ENCODE measurements at places on chromosomes 1 and 21.

DNA sequence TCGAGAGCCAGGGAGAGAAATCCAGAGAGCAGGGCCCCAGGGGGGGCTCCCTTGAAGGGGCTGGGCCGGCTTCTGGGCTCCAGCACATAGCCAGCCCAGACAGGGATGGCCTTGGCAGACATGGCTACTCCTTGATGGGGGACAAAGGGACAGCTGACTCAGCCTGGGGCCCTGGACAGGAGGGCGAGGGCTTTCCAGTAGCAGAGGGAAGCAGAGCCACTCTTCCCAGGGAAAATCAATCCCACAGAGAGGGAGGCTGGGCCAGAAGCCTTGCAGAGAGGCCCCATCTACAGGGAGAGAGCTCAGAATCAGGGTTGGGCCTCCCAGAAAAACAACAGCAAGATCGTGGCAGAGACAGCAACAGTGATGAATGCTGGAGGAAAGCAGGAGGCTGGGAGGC lies 15.6 kb downstream of the IGFN1 start:
- no peak for DNase-seq

DNA sequence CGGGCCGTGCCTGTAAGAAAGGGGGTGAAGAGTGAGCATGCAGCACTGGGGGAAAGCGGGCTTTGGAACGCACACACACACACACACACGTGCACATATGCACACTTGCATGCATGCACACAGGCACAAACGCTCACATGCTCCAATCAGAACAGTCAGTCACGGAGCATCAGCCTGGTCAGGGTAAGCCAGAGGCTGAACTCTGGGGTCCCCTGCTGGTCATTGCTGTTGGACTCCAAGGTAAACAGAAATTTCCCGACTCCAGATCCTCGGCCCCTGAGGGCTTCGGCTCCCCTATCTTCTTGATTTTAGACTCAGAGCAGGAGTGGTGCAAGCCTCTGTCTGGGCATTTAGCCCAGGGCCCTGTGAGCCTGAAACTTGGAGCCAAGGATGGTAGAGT lies 54.2 kb downstream of the SYT2 start:
- peak; percentile 13 for DNase-seq

DNA sequence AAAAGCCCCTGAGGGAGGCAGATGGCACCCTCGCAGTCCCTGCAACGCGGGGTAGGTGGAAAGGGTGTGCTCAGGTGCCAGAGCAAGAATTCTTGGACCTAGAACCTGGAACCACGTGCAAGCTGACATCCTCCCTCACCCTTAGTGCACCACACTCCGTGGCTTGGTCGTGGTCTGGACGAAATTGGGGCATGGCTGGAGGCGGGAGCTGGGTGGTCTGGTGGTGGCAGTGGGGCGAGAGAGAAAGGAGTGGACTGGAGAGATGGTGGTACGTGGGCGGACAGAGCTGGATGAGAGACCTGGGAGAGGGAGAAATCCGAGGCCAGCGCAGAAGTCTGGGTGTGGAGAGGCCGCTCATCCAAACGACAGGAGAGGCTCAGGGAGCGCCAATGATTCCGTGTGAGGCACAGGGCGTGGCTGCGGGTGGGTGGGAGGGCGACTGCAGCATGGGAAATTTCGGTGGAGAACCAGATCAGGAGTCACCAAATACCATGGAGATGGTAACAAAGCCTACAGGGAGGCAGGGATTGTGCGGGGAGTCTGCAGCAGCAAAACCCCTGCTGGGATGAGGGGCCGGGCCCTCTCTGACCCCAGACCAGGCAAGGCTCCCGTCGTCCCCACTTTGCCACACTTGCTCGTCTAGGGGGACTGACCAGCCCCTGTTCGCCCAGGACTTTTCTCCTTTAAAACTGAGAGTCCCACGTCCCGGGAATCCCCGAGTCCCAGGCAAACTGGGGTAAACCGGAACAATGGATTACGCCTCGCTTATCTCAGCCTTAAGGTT lies 31.9 kb downstream of the CDCP2 start:
- no peak for DNase-seq

GRCh38 chr1:217315346-217315745 lies 315.5 kb downstream of the GPATCH2 start:
- no peak for DNase-seq

- DNase-seq, result peak; percentile 33
These were observed 287.5 kb downstream of the SMYD3 start for GRCh38 chr1:246219508-246220030.

DNA sequence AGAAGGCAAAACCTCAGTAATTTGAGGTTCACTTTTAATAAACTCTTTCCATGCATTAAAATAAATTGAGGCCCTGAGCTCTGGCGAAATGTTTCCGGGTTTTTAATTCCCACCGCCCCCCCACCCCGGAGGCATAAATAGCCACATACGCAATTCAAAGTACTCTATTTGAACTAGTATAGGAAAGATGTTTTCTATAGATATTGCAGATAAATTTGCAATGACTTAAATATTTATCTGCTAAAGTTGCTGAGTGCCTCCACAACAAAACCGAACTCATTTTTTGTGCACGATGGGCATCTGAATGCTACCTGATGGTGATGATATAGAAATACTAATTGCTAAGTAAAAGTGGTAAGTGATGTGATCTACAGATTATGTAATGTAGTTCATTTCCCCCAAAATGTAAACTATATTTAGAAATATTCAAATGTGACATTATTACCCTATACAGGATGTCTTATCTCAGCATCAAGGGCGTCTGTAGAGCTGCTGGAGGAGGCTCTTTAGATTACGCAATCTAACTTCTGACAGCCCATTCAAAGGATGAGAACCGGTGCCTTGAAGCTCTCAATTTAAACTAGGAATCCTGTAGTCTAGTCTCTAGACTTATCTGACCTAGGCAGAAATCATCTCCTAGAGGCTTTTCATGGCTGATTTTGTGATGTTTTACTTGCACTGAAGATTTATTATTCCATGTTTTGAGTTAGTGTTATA lies 8.5 kb downstream of the IRF2BP2 start:
- peak; percentile 90 for DNase-seq

- no peak for DNase-seq
These were observed 777.3 kb downstream of the LTN1 start for GRCh38 chr21:28215214-28215954.

DNA sequence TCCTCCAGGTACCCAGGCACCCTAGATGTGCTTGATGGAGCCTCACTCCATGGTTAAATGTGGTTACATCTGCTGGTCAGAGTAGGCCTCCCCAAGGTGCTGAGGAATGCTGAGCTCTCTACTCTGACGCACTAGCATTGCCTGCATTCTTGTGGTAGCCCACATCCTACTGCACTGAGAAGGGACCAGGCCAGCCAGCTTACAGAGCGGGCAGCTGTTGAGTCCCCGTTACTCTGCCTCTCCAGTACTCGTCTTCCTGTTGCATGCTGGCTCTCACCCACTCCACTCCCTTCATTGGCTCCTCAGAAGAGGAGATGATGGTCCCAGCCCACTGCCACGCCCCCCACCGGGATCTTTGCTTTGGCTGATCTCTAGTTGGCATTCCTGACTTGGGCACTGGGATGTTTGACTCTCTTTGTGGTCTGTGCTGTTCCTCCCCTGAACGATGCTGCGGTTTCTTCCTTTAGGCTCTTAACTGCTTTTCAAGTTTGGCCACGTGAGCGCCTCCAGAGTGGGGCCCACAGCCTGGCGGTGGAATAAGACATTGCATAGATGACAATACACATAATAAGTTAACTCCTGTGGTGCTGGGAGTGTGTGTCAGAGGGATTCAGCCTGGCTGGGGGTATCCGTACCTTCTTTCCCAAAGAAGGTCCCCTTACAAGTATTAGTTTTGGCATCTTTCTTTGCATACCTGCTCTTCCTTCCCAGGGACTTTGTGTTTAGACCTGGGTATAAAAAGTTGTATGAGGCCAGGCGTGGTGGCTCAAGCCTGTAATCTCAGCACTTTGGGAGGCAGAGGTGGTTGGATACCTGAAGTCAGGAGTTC lies 18.6 kb downstream of the AZIN2 start:
- peak; percentile 87 for DNase-seq

DNA sequence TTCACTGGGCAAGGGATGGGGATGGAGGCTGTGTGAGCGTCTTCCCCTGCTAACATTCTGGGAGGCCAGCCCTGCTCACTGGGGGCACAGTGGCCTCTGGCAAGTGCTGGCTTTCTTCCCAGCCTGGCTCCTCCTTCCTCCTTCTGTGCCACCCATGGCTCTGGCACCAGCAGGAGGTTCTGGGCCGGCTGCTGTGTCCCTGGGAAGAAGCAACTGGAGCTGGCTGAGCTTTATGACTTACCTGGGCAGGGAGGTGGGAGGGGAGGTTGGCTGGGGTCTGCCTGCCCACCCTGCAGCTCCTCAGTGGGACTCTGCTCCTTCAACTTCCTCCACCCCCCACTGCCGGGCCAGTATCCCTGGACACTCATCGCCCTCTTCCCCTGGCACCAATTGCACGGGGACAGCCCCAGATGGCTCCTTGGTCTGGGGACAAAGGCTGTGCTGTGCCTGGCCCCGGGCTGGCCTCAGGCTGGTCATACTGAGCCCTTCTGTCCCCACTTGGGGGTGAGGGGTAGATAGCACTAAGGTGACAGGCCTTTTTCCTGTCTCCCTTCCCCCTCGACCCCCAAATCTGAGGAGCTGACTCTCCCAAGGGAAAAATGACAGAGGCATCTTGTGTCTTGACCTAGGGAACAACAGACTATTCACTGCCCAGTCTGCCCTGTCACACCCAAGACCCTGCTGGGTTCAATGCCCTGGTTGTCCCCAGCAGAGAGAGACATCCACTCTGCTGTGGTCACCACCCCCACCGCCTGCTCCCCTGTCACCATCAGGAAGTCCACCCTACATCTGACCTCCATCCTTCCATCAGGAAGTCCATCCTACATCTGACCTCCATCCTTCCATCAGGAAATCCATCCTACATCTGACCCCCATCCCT lies 14.4 kb downstream of the CDK18 start:
- no peak for DNase-seq
